ENCODE measurements at places on chromosomes 3 and 15. TPM values are rescaled to one million over a fixed set of nuclear protein-coding genes. Genes with fewer than 3 reads are reported as not detected.
A peak's percentile ranks its signal among the peaks of the same experiment; 100 is the strongest.

The SCG5 gene
- 3.3 TPM for total RNA-seq

The ATP13A5 gene
- not detected for total RNA-seq

The MYLK gene
- 17.2 TPM for total RNA-seq

The GCNT3 gene
- total RNA-seq, result not detected

DNA sequence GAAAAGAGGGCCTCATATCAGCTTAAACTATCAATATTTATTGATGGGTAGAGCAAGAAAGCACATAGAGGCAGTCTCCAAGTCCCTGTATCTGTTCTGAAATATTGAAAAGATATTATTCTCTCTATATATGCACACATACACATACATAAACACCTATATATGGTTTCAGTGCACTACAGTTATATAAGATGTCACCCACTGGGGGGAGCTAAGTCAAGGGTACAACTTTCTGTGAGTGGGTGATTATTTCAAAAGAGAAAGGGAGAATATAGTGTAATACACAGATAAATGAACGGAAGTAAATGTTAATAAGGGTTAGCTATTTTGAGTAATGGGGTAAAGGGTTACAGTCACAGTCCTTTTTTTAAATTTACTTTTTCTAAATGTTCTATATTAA, 8.8 kb downstream of the SNTN start:
- DNase-seq, result no peak

- DNase-seq, result no peak
These were observed 1332.8 kb downstream of the ZPLD1 start for GRCh38 chr3:103767635-103768034.

DNA sequence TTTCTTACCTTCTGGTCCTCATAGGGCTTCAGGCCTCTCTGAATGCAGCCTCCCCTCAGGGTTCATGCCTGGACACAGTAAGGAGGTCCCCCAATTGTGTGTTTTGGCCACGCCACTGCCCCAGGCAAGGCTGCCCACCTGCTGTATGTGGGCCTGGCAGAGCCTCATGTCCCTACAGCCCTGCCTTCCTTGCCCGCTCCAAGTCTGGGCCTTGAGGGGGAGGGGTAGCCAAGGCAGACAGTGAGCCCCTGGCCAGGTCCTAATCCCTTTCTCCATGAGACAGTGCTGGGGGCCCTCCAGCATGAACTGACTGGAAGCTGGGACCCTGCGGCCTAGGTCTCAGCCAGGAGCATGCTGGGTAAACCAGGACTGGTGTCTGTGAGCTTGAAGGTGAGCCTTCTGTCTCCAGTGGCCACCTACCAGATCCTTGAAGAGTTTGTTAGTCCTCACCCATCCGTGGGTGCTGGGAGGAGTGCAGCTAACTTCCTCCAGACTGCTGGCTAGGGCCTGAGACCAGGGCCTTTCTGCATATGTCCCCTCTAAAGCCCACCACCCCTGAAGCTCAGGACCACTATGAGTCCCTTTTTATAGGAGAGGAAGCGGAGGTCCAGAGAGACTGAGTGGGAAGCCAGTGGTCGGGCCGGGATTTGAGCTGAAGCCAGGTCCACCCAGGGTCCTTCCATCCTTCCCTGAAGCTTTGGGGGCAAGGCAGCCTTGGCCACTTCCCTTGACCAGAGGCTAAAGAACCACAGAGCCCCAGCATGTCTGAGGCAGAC, 8.7 kb downstream of the ZBTB47 start:
- no peak for DNase-seq

DNA sequence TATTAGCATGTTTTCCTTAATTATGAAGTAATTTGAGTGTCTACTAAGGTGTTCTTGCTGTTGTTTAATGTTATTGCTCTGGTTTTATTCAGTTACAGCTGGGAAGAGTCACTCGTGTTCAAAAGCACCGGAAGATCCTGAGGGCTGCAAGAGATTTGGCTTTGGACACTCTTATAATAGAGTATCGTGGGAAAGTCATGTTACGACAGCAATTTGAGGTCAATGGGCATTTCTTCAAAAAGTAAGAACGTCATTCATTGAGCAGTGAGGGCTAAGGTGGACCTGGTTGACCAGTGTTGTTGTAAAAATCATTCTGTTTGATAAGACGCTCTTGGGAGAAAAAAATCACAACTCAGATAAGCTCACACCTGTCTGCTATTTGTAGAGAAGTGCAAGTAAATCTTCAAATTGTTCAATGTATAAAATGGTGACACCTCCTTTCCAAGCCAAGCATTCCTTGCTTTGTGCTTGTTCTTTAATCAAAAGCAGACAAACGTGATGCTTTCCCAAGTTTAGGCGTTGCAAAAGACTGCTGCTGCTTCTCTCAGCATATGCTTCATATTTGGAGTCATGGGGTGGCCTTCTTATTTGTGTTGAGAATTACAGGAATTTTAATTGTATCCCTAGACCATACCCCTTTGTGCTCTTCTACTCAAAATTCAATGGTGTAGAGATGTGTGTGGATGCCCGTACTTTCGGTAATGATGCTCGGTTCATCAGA, 44.2 kb downstream of the SETD5 start:
- no peak for DNase-seq

DNA sequence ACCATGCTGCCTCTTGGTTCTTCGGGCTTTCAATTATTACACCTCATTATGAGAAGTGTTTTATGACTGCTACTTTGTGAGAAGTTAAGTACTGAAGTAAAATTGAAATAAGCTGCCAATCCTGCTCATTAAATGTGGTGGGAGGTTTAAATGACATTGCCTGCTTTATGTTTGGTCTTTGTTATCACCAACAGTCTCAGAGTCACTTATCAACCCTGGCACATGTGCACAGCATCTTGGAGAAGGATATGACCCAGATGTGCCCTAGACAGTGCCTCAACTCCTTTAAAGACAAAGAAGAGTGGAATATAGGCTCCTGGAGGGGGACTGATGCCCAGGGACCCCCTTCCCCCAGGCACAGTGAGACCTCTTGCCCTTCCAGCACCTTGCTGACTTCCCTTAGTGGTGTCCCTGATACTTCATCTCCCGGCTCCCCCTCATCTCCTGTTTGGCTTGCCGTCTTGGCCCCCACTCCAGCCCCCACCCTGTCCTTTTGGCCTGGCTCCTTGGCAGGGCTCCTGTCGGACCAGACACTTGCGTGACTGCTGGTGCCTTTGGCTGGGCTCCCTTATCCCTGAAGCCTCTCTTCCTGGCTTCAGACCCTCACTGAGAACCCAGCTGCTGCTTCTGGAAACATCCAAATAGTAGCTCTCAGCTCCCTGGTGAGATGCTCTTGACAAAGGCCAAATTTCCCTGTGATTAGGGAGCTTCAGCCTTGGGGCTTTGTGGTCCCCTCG, 39.8 kb downstream of the ARHGAP31 start:
- no peak for DNase-seq

GRCh38 chr15:63598473-63599400, 1.6 kb downstream of the FBXL22 start:
- DNase-seq, result peak; percentile 73

- DNase-seq, result no peak
These were observed 55.2 kb upstream of the SSR3 start for GRCh38 chr3:156610154-156610553.

DNA sequence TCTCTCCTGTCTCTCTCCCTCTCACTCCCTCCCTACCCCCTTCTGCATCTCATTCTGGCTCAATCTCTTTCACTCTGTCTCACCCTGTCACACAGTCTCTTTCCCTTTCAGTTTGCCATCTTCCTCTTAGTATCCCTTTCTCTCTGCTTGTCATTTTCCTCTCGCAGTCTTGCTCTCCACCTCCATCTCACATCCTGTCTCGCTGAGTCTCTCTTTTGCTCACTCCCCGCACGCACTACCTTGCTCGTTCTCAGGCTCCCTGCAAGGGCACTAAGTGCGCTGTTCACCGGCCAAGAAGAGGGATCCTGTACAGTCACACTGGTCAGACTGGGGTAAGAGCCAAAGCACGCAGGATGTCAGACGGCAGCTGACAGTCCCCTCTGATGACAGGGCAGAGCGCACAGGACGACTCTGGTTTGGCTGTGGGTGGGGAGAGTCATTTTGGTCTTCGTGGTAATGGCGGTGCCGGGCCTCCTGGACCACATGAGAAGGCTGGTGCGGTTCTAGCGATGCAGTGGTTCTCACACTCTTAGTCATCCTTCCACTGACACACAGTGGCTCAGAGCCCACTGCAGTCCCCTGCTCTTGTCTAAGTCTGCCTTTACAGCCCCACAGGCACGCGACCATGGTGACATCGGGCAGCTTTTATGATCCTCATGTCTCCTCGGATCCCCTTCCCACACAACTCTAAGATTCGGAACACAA, 356.8 kb downstream of the FOXP1 start:
- no peak for DNase-seq

GRCh38 chr15:63826528-63826927, 7.2 kb downstream of the HERC1 start:
- DNase-seq, result peak; percentile 47

DNA sequence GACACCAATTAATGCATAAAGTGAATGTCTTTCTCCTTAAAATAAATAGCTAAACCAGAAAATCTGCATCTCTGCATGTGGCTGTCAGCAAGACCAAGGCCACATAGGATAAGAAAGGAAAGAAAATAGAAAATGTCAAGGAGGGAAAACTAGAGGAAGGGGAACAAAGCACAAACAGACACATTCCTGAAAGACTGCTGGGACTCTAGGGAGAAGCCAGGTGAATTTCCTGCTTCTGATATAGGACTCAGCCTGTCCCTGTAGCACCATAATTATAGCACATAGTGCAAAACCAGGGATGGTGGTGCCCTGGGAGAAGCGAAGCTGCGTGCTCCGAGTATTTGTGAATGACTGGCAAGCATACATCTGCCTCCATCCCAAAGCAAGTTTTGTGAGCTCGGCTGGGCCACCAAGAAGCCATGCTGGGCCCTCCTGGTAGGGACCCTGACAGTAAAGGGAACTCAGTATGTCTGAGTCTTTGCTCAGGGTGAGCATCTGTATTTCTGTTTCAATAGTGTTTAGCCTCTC, 14.2 kb downstream of the FSTL1 start:
- no peak for DNase-seq

- DNase-seq, result peak; percentile 61
These were observed 40.2 kb downstream of the LRRK1 start for GRCh38 chr15:100959066-100960050.

DNA sequence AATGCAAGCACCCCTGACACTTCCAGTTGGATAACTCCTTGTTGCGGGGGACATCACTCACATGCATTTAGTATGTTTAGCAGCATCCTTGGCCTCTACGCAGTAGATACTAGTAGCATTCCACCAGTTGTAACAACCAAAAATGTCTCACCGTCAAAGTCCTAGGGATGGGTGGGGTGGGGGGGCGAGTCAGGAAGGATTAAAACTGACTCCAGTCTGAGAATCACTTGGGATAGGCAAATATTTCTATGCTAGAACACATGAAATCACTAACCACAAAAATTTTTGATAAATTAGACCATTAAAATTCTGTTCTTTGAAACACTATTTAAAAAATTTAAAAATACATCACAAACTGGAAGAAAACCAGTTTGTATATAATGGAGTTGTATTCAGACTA, 18.0 kb downstream of the ICE2 start:
- no peak for DNase-seq

DNA sequence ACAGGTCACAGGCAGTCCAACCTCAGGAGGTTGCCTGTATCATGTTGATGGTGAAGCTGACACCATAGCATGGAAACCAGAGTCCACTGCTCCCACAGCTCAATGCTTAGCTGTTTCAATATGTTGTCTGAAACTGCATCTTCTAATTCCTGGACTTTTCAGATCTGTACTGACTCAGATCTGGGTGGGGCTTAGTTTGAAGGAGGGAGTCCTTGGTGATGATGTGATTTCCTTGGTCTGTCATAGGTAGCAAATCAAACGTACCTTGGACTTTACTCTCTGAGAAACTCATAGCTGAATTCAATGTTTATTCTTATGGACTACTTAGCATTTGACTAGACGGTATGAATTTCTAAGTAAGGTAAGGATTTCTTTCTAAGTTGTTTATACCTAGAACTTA, at the start of gene HHLA2:
HHLA2 (plus strand) TSS at position 310 of the 400 bp plus-strand sequence. CDS start 55,266 bp downstream, outside the sequence.
- DNase-seq, result no peak

GRCh38 chr3:151410891-151411559, 26.5 kb upstream of the P2RY12 start:
- DNase-seq, result no peak

- no peak for DNase-seq
These were observed 32.3 kb upstream of the TMCO5A start for GRCh38 chr15:37902126-37902525.

- no peak for DNase-seq
These were observed 223.9 kb downstream of the THRB start for GRCh38 chr3:24270744-24271143.

DNA sequence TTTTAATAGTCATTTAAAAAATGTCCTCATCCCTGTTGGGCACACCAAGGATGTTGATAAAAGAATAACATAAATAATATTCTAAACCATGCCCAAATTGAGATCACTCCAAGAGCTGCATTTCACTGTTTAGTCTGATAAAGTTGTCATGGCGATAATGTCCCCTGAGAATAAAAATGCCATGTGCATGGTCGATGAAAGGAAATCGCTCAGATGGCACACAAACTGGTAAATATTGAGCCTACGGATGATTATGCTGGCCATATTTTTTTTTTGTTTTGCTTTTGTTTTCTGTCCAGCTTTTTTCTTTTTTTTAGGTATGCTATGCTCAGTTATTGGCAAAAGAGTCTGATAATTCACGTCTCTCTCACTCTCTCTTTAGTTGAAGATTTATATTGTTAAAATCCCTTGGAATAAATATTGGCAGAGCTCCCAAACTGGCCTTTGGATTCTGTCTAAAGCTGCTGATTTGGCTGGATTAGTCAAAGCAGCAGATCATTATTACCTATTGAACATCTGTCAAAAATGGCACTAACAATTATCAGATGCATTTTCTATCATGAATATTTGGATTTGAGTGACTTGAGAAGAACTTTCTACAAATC, 643.8 kb downstream of the SQOR start:
- DNase-seq, result no peak

DNA sequence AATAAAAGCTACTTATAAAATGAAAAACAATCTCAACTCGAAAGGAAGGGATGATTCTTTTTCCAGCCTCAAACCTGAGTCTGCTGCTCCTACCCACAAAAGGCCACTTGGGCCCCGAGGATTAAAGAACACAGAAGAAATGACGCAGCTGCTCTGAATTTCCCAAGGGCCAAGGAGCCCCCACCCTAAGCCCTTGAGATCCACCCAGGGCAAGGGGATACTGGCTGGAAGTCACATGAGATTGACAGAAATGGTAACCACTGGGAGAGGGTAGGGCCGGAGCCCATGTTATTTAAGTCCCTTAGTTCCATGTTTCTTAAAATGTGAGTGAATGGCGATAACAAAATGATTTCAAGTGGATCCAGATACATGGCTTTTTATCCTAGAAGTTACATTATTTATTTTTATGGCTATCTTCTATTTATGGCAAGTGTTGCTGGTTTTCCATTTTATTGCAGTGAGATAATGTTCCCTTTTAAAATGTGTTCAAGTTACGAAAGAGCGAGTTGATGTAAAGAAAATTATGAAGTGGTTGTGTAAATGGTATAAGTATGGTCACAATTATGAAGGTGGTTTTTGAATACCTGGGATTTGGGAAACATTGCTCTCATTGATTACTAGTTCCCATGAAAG, 16.8 kb downstream of the IGDCC4 start:
- no peak for DNase-seq

Measured in endothelial cell of umbilical vein (primary cell).